ENCODE measurements at places on chromosomes 1 and 21.
A peak's percentile ranks its signal among the peaks of the same experiment; 100 is the strongest.

- peak; percentile 31 for DNase-seq
Measured at GRCh38 chr21:29299916-29300806, 1.4 kb downstream of the BACH1 start.

DNA sequence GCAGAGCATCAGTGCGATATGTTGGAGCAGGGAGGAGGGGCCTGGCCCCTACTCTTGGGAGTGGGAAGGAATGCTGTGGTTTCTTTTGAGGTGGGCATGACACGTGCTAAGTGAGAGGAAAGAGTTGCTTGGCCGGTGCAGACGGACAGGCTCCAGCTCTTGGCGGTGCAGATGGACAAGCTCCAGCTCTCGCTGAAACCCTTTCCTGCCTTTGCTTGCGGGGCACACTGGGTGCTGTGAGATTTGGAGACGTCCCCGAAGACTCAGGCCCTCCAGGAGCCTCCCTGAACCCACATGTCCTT lies 15.9 kb downstream of the PDXK start:
- DNase-seq = no peak

DNA sequence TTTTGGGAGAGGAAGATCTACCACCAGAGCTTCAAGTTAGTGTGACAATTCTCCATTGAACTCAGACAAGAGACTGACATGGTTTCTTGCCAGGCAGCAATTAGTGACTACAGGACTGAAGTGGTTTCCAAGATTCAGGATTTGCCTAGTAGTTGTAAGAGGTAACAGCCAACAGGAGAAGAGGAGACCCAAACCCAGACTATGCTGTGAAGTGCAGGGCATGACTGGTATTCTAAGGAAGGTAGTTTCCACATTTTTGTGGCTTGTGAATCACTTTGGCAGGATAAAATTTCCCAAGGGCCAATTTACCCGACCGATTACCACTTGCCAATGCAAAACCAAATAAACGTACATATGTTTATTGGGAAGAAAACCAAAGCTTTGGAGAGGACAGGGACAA lies 14.7 kb upstream of the RAP1A start:
- DNase-seq = no peak

DNA sequence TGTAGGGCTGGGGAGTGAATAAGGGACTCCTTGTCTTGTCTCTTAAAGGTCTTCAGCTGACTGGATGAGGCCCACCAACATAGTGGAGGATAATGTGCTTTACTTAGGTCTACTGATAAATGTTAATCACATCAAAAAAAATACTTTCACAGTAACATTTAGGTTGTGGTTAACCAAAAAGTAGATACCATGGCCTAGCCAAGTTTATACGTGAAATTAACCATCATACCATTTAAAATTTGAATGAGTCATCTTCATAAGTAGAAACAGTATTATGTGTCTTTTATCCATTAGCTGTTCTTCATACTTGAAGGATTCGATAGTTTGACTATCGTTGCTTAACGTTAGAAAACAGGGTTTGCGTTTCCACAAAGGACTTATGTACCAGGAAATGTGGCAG lies 80.9 kb downstream of the MTR start:
- DNase-seq = no peak

GRCh38 chr1:85935234-85935633 lies 221.3 kb downstream of the COL24A1 start:
- DNase-seq = no peak

DNA sequence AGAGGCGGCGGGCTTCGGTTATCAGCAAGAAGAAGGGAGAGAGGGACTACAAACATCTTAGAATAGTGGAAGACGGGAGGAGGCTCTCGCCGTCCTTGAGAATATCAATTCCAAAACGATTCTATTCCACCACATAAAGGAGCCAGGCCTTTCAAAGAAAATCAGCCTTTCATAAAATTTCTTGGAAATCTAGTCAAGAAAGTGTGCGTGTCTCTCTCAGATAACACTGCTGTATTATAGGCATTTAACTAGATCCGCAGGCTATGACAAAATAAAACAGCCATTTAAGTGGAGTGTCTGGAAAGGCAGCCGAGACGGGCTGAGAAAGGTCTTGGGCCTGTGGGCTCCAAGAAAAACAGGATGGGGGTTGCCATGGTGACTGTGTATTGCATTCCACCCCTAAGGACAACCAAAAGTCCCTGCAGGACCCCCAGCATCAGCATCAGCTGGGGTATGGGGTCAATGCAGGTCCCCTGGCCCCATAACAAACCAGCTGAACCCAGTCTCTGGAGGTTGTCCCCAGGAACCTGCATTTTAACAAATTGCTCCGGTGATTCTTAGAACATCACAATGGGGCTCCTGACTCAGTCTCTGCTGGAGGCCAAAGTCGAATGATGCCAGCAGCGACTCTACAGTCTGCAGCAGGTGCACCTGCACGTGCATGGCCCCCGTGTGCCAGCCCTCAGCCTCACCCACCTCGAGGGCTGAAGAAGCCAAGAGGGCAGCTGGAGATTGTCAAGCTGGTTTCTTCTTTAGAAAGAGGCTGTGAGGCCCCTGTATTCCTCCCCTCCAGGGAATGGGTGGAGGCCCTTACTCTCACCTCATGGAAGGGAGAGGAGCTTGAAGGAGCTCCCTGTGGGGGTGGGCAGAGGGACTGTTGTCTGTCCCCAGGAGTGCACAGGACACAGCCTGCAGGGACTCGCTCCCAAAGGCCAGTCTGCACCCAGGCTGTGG lies 287.4 kb downstream of the NPHP4 start:
- no peak for DNase-seq

GRCh38 chr1:1043921-1044320 lies 24.0 kb downstream of the AGRN start:
- no peak for DNase-seq

- no peak for DNase-seq
Measured at GRCh38 chr21:42013376-42013775, 3.2 kb upstream of the ZBTB21 start.

GRCh38 chr1:88581703-88582102 lies 102.4 kb upstream of the PKN2 start:
- DNase-seq = no peak

DNA sequence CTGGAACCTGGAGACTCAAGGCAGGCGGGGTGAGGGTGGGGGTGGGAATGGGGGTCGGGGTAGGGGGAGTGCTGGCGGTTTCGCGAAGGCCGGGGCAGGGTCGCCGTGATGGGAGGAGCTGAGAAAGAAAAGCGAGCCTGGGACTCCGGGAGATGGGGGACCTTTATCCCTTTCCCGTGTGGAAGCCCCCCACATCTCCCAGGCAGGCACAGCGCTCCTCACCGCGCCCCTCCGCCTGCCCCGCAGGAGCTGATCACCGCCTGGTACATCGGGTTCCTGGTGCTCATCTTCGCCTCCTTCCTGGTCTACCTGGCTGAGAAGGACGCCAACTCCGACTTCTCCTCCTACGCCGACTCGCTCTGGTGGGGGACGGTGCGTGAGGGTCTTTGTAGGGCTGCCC lies 35.5 kb downstream of the KCNQ4 start:
- DNase-seq = no peak

- peak; percentile 61 for DNase-seq
Measured at GRCh38 chr1:20521960-20522861, 14.3 kb upstream of the MUL1 start.

DNA sequence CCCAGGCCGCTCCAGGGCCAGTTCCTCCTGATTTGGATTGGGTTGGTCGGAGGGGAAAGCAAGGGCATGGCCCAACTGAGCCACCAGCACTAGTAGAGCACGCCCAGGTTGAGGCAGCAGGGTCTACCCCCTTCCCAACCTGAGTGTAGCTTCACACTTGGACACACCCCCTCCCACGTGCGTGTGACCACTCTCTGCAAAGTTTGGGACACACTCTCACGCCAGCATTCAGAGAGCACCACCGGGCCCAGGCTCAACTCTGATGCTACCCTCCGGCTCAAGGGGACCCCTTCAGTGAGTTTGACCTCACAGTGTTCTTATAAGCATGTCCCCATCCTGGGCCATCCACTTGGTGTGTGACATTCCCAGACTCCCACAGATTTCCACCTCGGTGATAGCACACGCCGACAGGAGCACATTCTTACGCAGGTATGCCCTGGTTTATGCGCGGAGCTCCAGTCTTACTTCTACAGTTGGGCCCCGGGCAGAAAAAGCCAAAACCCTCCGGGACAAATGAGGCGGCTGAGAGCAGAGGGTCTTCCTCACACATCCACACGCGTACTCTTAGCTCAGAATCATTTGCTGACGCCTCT lies 3.0 kb upstream of the DMRTA2 start:
- no peak for DNase-seq

- DNase-seq = no peak
Measured at GRCh38 chr1:59499943-59500569, 203.2 kb downstream of the FGGY start.

- peak; percentile 77 for DNase-seq
Measured at GRCh38 chr1:201408176-201408833, 9.2 kb upstream of the LAD1 start.

DNA sequence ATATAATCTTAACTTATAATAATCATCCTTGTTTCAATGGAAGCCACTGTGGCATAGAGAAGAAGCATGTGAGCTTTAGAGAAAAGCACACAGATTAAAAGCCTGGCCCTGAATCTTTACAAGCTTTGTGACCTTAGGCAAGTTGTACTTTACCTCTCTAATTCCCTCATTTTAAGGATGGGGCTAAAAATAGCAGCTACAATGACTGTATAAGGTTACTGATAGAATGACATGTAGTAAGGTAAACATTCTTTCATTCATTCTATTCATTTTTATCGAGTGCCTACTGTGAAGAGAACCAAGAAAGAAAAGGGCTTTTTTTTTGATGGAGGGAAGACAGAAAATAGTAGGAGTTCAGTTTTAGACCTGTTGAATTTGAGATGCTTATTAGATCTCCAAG lies 25.6 kb downstream of the CDKN2C start:
- no peak for DNase-seq

- DNase-seq = no peak
Measured at GRCh38 chr1:44777547-44777946, 2.2 kb downstream of the RPS8 start.

GRCh38 chr1:31930836-31931592 lies 7.2 kb downstream of the PTP4A2 start:
- no peak for DNase-seq

- DNase-seq = peak; percentile 14
Measured at GRCh38 chr1:6116137-6116536, 64.0 kb downstream of the CHD5 start.

DNA sequence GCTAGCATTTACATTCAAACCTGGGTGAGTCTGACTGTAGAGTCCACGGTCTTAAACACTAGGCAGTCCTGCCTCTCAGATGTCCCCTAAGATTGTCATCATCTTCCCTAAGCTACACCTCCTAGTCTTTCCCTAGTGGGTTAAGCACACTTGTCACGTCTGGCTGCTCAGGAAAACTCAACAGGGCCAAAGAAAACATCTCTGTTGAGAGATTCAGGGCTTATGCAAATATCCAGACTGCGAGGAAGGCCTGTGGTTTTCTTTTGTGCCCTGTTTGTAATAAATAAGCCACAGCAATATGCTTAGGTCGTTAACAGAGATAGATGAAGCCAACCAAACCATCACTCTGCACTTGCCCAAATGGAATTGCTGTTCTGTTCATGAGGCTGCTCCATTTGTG lies 472.6 kb upstream of the DEPDC1 start:
- no peak for DNase-seq

- no peak for DNase-seq
Measured at GRCh38 chr1:46490656-46491442, 1.2 kb downstream of the DMBX1 start.

DNA sequence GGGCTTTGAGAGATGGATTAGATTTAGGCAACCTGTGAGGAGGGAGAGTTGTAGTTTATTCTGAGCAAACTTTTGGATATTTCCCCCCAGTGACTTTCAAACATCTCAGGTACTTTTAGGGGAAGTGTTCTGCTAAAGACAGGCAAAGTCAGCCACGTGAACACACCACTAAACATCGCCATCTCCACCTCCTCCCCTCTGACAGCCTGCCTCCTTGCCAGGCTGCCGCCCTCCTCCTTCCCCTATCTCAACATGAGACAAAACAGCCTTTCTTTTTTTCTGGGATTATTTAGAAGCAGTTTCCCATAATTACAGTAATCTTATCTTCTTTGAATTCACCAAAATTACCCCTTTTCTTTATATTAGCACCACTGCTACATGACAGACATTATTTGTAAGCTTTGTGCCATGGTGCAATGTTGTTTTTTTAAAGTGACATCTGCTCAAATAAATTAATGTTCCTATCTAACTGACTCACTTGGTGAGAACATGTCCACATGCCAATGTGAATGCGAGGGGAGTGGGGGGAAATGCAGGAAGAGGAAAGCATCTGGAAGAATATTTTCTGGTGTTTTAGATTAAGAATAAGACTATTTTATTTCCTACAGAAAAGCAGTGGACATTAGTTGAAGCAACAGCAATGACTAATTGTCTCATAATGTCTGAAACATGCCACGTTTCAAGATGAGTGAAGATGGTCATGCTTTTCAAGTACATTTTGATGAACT lies 147.8 kb upstream of the ATP1B1 start:
- DNase-seq = no peak

DNA sequence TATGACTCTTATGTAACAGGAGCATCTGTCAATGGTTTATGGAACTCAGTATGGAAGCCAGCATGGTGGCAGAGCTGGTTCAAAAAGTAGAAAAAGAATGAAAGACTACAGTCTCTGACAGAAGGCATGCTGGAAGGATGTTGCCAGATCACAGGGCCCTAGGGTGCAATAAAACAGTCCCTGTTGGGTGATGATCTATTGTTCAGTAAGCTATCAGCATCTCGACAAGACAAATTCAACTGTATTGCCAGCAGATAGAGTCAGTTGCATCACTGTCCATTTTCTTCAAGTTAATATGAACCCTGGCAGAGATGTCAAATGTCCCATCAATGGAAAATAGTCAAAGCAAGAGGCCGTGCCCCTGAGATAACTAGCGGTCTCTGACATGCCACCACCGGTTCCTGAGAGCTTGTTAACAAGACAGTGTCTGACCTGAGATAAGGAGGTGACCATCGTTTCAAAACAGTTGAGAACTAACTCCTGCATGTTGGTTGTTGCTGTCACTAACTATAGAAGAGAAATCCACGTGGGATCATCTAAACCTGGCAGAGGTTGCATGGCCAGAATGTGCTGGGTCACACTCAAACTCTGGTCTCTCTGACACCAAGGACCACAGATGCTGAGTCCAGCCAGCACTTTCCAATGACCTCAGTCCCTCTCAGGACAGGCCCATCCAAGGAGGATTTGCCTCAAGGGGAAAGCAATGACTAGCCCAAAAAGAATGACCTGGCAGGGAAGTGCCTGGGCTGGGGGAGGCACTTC lies 125.9 kb downstream of the RIPK4 start:
- no peak for DNase-seq

DNA sequence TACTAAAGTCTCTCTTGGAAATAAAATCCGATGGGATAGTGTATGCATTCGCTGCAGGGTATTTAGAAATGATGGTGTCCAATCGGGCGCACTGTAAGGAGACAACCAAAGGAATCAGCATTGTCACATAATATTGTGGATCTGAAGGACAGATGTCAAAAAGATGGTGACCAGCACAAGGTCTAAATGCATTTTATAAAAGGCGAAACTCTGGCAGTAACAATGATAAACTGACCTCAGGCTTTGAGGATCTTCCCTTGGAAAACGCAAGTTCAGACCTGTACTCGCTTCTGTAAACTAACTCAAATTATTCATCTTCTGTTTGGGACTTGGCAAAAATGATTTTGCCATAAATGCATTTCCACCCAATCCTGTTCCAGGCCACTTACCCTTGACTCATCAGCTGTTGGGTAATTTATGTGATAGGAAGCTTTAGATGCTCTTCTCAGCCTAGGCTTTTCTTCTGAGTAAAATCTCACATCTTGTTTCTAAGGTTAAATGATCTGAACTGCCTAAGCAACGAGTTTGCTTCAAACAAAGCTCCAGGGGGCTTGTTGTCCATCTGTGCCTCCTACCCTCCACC lies 33.8 kb downstream of the STPG1 start:
- DNase-seq = no peak
